ENCODE measurements at places on chromosomes 12 and 14.

GRCh38 chr12:53808023-53808705 lies 56.4 kb upstream of the CISTR start:
- DNase-seq = no peak

DNA sequence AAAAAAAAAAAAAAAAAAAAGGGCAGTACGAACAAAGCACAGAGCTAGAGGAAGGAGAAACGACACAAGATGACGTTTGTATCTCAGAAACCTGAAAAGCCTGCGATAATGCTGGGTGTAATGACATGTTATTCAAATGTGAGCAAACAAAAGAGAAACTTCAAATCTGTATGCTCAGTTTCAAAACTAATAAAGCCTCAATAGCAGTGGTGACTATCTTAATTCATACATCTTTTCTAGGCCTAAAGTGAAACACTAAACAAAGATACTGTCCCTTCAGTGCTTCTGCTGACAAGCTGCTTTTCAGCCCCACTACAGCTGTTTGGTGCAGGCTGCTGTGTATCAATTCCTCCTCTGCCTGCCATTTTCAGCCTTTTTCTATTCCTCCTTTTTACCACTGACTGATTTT lies 15.8 kb downstream of the ITPR2 start:
- no peak for DNase-seq

GRCh38 chr14:37329189-37330001 lies 131.7 kb downstream of the MIPOL1 start:
- DNase-seq = no peak

GRCh38 chr14:65461730-65462129 lies 49.2 kb downstream of the FUT8 start:
- DNase-seq = no peak

DNA sequence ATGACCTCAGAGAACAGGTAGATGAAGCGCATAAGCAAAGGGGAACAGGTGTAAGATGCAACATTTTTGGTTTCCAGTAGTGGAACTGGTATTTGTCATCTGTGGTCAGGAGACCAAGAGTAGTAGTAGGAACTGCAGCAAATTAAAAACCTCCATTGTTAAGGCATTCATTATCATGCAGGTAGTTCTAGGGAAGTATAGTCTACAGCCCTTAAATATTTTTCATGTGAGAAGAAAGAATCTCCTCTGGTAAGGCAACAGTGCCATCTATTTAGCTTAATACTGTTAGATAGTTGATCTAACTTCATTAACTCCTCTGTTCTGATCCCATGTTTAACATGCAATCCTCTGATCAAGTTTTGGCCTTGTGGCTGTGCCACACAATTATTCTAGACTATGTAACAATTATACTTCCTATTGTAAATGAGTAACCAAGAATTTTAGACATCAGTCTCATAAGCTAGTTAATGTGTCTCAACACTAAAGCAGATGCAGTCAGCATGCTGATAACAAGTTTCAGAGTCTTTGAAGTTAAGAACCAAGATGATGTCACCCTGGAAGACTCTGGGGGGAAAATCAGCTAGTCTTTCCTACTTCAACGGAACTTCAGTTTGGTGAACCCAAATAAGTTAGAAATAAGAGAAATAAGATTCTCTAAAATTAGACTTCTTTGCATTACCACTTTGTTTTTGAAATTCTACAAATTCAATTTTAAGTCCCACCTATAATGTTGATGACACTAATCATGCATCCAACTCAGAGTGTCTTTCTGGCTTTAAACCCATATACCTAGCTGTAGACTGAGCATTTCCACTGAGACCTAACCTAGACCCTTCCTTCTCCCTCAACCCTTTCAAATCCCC lies 70.9 kb downstream of the STXBP6 start:
- DNase-seq = no peak

DNA sequence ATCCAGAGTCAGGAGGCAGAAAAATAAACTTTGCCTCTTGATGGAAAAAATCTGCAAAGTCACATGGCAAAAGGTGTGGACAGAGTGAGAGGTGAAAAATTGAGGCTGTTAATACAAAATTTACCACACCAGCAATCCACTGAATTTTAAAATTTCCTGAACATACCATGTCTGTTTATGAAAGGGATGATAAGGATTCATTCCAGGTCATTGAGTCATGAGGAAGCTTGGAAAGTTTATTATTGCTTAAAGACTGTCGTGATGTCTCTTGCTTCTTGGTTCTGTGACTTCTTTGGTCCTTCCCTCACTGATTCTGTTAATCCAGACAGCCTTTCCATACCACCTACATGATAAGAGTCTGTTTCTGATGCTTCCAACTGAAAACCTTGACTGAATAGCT lies 73.2 kb downstream of the TTC6 start:
- no peak for DNase-seq

DNA sequence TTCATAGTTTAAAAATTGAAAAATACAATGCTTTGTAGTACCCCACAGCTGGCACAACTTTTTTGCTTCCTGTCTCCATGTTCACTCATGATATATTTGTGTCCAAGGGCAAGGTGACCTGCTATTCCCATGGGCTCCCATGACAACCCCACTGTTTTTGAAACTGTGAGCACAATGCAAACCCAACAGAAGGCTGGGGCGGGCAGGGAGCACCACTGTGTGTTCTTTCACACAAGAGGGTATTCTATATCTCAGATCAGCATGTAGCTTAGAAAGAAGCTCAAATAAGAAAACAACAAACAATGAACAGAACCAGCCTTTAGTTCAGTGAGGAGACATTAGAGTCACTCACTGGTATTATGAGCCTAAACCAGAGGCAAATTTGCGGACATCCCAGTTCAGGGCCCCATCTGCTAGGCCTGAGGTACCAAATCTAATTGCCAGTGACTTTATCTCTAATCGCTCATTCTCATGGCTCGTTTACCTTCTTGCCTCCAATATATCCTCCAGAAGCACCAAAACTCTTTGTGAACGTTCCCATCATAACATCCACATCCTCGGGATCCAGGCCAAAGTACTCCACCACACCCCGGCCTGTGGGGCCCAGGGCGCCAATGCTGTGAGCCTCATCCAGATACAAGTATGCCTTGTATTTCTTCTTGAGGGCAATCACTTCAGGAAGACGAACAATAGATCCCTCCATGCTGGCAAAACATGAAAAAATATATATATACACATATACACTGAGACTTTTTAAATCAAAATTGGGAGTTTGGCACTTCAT lies 56.4 kb upstream of the ISM2 start:
- no peak for DNase-seq

DNA sequence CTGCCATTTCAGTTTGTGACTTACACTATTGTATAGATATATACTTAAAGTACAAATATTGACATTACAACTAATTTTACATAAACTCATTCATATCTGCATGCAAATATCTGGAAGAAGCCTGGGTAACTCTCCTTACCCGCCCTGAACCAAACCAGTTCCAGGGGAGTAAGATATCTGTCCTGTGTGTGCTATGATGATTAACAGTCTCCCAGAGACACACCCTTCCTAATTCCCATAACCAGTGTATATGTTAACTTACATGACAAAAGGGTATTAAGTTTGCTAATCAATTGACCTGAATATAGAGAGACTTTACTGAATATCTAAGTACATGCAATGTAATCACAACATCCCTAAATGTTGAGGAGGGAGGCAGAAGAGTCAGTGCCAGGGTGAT lies 23.0 kb downstream of the PRB3 start:
- no peak for DNase-seq

GRCh38 chr14:67411820-67412421 lies at the start of gene PLEK2:
Gene PLEK2 (minus strand): TSS chr14:67412165. CDS start chr14:67412059, 106 bp downstream.
- DNase-seq = peak; percentile 19

- no peak for DNase-seq
Measured at GRCh38 chr14:61516118-61516743, 179.1 kb upstream of the HIF1A start.

DNA sequence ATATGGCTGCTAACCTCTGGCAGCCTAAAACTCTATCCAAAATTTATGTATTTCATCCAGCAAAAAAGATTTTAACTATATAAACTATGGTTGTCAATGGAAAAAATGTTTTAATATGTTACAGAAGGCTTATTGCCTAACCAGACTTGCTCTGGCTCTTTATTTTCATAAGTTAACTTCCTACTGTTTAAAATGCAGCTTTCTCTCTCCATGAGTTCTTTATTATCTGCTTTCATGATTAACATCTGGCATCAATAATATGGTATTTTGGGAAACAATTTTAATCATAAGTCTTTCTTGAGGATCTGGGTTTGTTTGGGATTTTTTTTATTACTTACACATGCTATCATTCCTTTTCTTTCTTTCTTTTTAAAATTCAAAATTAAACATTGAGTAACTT lies 20.5 kb downstream of the KERA start:
- DNase-seq = no peak

- DNase-seq = no peak
Measured at GRCh38 chr12:49924628-49925246, 21.0 kb upstream of the FAIM2 start.

DNA sequence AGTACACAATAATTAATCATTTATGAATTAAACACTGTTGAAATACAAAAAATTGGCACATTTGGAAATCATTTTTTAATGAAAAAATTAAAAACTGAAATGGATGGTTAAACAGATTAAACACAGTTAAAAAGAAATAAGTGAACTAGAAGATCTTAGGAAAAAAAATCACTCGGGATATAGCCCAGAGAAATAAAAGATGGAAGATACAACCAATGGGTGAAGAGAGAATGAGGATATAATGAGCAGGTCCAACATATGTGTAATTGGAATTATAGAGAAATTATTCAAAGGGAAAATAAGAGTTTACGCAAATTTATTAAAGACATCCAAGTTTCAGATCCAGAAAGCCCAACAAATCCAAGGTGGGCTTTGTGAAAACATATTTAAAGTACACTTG lies 6.1 kb downstream of the GPR137C start:
- DNase-seq = no peak

DNA sequence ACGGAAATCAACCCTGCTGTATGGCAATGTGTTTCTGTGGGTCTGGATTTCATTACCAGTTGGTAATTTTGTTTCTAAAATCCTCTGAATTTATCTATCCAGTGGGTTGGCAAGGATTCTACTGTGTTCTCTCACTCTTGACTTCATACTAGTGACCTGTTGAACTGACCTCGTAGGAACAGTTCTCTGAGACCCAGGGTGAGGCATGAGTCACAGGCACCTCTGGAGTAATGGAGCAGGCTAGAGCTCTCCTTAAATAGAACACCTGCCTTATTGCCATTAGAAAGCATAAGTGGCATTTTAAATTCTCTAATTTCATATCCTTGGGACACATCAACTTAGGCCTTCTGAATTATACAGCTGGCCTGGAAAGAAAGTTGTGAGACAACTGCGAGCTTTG lies 258.3 kb upstream of the NAV3 start:
- DNase-seq = no peak

Data from CD4-positive, alpha-beta T cell treated with Interleukin-4 for 4 hours (primary cell).